HTR-8/SVneo (cell line): ENCODE measurements at places on chromosomes 5 and 9.

- no peak for DNase-seq
Observed at GRCh38 chr9:88435336-88435735, 47.1 kb downstream of the SPIN1 start.

DNA sequence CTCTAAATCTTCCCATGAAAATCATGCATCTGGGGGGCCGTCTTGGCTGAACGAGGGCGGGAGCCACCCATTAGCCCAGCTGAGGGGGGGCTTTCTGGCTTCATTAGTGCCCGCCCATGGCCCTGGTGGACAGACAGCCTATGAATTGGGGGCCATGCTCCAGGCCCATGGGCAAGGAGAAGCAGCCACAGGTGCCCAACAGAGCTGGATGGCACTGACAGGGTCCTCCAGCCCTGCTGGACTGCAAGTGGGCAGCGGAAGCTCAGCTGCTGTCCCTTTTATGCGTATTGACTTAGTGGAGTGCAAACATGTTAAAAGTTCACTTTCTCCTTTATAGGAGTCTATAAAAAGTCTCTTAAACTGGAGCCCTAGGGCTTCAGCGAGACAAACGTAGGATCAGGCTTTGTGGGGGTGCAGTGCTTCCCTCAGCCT is 75.3 kb downstream of the MACROH2A1 start:
- DNase-seq = no peak

DNA sequence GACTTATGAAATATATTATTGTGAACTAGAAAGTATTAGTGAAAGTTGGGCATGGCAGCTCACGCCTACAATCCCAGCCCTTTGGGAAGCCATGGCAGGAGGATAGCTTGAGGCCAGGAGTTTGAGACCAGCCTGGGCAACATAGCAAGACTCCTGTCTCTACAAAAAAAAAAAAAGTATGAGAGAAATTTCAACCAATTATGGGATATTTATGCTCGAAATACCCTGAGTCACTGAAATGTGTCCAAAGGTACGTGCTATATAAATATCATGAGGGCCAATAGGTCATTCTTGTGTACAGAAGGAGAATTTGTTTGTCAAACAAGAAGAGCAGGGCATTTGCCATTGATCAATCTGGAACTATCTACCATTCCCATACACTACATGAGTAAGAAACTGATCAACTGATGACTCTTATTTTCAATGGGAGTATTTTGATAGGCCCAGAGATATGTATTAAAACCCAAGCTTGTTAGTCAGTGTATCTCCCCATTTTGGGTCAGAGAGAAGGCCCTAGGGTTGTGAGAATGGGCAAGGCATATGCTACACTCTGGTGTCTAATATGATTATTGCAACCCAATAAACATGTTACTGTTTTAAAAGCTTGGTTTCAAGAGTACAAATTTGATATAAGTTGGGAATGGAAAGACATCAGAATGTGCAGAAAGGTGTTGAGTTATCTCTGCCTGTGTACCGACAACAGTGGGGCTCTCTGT is 21.7 kb upstream of the HOMER1 start:
- DNase-seq = no peak

DNA sequence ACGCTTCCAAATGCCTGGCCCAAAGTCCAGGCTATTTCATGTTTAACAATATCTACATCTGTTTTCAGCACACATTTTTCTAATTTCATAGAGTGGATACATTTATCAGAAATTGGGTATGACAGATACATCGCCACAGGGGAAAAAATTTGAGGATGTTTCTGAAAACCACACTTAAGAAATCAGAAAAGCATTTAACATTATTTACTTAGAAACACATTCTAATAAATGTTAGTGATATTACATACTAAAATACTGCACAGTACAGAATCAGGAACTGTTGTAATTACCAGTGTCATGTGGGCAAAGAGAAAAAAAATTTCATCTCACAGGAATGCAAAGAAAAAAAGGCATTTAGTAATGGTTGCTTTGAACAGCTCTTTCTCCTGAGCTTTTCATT is 310.5 kb upstream of the KIF2A start:
- no peak for DNase-seq

GRCh38 chr9:38282756-38283155 is 109.7 kb upstream of the ALDH1B1 start:
- no peak for DNase-seq

DNA sequence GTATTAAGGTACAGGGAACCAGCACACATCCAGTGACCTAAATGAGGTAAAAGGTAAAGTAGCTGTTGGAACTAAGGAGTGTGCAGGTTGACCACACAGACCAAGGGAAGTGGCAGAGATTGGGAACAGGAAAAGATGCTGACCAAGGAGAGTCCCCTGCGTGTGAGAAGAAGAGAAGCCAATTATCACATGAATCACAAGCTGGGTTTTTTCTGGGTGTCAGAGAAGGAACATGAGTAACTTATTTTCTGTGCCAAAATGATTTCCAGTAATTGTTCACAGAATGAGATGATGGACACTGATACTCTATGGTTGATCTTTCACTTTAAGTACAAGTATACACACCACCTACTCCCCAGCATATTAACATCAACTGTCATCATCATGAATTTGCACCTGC is 130.7 kb upstream of the ACO1 start:
- no peak for DNase-seq

DNA sequence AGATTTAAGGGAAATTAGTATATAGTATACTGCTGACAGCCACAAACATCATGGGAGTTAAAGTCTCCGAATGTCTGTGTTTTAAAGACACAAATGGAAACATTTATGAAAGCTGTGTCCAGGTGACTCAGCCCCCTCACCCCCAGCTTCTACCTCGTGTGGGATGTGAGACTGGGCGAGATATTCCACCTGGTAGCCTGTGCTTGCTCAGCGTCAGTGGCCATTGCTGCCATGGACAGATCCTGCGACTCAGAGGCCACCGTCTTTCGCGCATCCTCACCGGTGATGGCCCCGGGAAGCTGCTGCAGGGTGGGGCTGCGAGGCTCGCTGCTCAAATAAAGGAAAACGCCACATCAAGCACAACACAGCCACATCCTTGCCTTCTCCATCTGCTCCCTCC is 31.2 kb upstream of the EXOC3 start:
- no peak for DNase-seq

GRCh38 chr5:54298947-54299346 is 11.4 kb downstream of the ARL15 start:
- DNase-seq = no peak

- no peak for DNase-seq
Observed at GRCh38 chr5:93382188-93382825, 198.7 kb downstream of the NR2F1-AS1 start.

GRCh38 chr5:172303162-172303561 is 19.6 kb upstream of the UBTD2 start:
- no peak for DNase-seq

DNA sequence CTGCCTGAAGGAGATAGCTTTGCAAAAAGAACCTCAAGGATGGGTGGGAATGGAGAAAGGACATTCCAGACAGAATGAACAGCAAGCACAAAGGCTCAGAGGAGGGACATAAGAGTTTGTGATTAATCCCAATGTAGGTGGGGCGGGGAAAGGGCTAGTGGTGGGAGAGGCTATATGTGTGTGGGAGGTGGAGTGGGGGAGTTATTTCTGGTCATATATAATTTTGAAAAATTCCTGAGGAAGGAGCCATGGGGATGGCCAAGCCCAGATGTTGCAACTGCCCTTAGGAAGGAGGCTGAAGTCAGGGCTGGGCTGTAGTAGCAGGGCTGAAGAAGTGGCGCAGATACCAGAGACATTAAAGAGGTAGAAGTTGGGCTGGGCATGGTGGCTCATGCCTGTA is 13.4 kb upstream of the CCL27 start:
- DNase-seq = no peak

- DNase-seq = no peak
Observed at GRCh38 chr5:125409234-125409860, 662.9 kb upstream of the ZNF608 start.

DNA sequence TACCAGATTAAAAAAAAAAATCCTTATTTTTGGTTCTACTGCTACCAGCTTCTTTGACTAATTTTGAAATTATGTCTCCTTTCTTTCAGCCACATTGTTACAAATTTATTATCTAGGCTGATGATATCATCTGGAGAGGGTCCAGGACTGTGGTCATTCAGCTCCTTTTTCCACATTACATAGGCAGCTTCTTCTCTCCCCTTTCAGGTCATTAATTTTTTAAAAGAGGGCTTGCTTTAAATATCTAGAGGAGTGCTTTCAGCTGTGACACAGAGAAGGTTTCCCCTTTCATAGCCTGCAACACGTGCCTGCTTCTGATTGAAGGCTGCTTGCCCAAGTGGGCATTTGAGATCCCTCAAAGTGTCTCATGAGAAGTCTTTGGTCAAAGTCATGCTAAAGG is 155.7 kb upstream of the PAPPA start:
- no peak for DNase-seq

DNA sequence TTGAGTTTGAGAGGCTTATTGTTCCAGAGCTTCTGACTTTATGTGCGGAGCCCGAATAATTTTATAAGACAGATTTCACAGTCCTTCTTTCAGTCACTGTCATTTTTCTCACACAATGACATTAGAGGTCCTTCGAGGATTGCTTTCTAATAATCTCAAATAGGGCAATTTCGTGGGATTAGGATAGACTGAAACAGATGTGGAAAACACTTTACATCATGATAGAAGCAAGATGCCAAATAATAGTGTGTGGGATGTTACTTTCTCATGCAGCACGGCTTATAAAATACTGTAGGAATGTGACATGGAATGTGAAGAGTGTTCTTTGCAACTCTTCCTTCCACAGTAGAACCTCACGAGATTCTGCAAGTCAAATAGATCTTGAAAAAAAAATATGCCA is 451.3 kb downstream of the SEMA5A start:
- DNase-seq = no peak

GRCh38 chr5:6838736-6839135 is 125.5 kb downstream of the TENT4A start:
- DNase-seq = no peak

DNA sequence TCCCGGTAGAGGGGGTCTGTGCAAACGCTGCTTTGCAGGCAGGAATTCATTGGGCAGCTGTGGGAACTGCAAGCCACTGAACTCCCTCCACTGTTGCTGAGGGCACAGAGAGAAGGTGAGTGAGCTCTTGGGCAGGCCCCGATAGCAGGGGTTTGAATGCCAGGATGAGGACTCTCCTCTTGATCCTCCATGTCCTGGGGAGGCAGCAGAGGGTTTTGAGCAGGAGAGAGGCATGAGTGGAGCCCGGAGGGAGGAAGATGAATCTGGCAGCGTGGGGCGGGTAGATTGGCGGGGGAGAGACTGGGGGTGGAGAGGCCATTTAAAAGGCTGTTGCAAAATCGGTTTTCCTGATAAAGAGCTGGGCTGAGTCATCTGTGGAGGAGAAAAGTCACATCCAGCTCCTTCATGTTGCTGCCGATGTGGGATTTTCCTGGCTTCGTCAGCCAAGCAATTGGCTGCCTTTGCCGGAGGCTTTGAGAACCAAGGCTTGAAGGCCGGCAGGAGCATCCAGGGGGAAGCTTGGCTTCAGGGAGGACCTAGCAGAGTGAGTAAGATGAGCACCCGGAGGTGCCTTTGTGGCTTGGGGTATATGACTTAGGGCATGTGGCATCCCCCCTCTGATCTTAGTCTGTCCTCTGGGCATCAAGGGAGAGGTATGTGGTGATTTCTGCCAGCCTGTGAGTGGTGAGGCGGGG is at the start of gene SYNPO:
TSS of gene SYNPO (plus strand) at position 350 of the 695 bp plus-strand sequence. CDS start 7,616 bp downstream, outside the sequence.
- peak; percentile 56 for DNase-seq

GRCh38 chr5:82861701-82862100 is 215.5 kb downstream of the TMEM167A start:
- no peak for DNase-seq

- DNase-seq = peak; percentile 64
Observed at GRCh38 chr5:122078116-122079110, at the start of gene LOX. Gene LOX (minus strand): TSS chr5:122078259. CDS start chr5:122077985, 274 bp downstream.

- no peak for DNase-seq
Observed at GRCh38 chr5:56985936-56986625, 34.2 kb upstream of the MIER3 start.

- DNase-seq = no peak
Observed at GRCh38 chr5:147902609-147903115, 3.7 kb downstream of the C5orf46 start.

DNA sequence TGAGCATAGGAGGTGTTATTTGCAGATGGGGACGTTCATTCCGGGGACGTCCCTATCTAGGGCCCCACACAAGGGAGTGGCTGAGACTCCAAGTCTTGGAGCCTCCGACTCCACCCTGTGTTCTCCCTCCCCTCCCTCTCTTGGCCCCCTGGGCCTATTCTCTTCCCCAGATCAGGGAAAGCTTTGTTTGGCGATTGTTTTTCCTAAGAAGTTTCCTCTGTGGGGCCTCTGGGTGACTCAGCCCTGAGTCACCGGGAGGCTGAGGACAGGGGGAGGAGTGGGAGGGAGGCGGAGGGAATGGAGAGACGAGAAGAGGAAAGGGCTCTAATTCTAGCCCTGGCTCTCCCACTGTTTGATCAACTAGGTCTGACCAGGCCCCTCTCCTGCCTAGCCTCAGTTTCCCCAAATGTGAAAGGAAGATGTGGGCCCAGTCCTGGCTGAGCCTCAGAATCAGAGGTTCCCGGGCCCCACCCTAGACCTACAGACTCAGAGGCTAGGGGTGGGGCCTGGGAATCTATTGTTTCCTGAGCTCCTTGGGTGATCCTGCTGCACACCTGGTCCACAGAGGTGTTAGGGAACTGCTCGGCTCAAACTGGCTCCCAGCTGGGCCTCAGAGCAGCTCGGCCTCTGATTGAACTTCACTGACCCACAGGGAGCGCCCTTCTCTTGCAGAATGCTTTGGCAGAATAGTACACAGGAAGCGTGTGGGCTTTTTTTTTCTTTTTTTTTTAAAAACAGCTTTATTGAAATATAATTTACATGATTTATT is 19.2 kb downstream of the GSN start:
- DNase-seq = peak; percentile 91

GRCh38 chr5:147687118-147687517 is 95.4 kb downstream of the JAKMIP2 start:
- no peak for DNase-seq

DNA sequence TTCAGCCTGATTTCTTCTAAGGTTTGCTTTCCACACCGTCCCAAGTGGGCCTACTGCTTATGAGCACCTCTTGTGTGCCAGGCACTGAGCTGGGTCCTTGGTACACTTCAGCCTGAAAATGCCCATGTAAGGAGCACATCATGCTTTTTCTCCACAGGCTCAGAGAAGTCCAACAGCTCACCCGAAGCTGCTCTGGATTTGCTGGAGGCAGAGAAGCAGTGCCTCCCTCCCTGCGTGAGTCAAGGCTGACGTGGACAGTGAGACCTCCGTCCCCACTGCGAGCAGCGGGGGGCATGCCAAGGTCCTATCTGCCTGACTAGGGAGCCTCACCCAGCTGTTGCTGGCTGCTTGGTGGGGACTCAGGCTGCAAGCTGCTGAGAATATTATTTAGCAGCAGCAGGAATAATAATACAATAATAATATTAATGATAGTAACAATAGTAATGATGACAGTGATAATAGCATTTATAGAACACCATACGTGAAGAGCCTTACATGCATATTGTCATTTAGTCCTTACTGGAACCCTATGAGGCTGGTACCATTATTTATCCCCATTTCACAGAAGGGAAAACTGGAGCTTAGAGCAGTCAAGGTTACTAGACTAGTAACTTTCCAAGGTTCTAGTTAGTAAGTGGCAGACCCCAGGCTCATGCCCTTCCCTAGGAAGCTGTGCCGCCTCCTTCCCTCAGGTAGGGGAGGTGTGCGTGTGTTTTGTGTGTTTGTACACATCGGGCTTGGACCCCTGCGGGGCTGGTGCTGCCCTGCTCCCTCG is 194.8 kb downstream of the HSPA4 start:
- no peak for DNase-seq

- peak; percentile 62 for DNase-seq
Observed at GRCh38 chr5:16178745-16179372, 732 bp downstream of the MARCHF11 start.

GRCh38 chr5:113089653-113090335 is 113.2 kb downstream of the DCP2 start:
- DNase-seq = no peak

- DNase-seq = no peak
Observed at GRCh38 chr5:15034379-15034778, 162.8 kb upstream of the ANKH start.
